Activated T-cell treated with anti-CD3 and anti-CD28 coated beads for 48 hours (primary cell): ENCODE measurements at places on chromosomes 7 and 10.

DNA sequence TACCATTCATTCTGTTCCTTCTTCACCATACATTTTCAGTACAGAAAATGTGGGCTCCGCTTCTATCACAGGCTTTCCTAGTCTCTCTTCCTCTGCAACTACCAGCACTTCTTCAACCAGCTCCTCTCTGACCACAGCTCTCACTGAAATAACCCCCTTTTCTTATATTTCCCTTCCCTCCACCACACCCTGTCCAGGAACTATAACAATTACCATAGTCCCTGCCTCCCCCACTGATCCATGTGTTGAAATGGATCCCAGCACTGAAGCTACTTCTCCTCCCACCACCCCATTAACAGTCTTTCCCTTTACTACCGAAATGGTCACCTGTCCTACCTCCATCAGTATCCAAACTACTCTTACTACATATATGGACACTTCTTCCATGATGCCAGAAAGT lies 9.5 kb upstream of the MUC12 start:
- DNase-seq: no peak

DNA sequence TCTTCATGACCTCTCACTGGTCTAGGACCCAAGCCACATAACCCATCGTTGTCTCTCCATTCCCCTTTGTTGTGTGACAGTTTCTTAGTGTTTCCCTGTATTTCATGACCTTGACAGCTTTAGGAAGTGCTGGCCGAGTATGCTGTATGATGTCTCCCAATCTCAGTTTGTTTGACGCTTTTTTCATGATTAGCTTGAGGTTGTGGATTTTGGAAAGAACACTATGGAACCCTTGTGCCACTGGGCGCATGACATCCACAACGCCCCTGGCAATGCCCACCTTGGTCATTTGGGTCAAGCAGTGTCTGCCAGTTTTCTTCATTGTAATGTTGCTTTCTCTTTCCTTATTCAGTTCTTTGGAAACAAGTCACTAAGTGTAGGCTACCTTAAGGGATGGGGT lies 52.3 kb downstream of the RBM33 start:
- no peak for DNase-seq

- DNase-seq: no peak
These were observed 4.9 kb downstream of the ZDHHC16 start for GRCh38 chr10:97450828-97451227.

- DNase-seq: no peak
These were observed 53.2 kb downstream of the PANK1 start for GRCh38 chr10:89591796-89592271.

- DNase-seq: no peak
These were observed 422.3 kb downstream of the DGKB start for GRCh38 chr7:14480281-14480680.

- DNase-seq: no peak
These were observed 11.5 kb upstream of the GRIFIN start for GRCh38 chr7:2487586-2488271.

GRCh38 chr7:134931487-134931886 lies 54.8 kb upstream of the AGBL3 start:
- DNase-seq: no peak

- DNase-seq: no peak
These were observed 63.6 kb downstream of the ANKRD7 start for GRCh38 chr7:118288098-118288497.

DNA sequence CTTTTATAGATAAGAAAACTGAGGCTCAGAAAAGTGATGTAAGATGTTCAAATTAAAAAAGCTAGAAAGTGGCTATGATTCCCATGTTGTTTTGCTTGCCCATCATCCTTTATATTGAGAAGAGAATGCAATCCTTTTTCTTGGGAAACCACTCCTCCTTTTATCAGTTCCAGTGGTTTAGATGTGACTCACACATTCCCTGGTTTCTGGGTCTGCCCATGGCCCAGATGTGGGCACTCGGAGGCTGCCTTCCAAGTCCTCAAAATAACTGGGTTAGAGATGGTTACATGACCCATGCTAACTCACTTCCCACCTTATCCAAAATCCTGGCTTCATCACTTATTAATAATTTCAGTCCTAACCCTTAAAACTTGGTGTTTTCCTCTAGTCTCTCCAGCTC lies 550.0 kb downstream of the MDFIC start:
- DNase-seq: no peak

DNA sequence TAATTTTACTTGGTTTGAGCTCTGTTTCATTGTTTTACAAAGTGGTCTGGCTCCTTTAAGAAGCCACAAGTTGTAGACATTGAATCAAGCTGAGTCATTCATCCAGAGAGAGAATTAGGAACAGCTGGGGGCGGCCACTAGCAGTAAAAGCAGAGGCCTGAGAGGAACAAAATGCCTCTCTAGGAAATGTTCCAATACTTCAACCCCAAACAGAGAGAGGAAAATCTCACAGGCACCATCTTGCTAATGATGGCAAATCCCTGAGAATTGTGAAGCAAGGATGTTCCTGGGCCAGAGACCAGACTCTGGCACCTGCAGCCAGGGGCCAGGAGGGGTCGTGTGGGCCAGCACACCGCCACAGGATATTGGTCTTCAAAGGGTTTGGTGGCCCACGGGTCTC lies 26.5 kb upstream of the TRIL start:
- no peak for DNase-seq

- no peak for DNase-seq
These were observed 32.6 kb upstream of the IL15RA start for GRCh38 chr10:6009961-6010360.

GRCh38 chr7:156764016-156764669 lies 123.6 kb downstream of the RNF32 start:
- DNase-seq: no peak

DNA sequence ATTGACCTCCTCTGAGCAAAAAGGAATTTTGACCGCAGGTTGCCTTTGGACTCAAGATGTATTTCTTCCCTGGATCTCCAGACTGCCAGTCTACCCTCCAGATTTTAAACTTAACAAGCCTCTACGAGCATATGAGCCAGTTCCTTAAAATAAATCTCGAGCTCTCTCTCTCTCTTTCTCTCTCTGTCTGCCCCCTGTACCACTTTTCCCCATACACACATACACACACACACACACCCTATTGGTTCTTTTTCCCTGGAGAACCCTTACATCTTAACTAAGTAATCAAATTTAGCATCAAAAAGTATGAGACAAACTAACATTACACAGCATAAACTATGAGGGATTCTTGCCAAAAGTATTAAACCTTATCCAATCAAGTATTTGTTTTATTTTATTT lies 11.4 kb downstream of the BCAP29 start:
- DNase-seq: no peak

GRCh38 chr10:3801558-3802192 lies 16.7 kb upstream of the KLF6 start:
- DNase-seq: no peak

DNA sequence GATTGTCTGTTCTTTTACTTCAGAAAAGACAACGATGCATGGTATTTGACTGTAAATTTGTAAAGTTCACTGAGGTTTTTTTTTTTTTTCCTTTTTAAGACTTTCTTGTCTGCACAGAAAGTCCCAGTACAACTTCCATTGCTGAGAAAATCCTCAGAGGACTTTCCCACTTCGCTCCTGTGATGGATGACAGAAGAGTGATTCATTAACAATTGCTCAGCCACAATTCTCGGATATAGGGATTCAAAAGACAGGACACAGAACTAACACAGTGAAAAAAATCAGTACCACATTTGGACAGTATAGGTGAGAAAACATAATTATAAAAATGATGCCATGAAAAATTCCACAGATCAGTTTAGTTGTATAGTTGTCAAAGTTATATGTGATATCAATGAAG lies 48.0 kb downstream of the SEC23IP start:
- no peak for DNase-seq

DNA sequence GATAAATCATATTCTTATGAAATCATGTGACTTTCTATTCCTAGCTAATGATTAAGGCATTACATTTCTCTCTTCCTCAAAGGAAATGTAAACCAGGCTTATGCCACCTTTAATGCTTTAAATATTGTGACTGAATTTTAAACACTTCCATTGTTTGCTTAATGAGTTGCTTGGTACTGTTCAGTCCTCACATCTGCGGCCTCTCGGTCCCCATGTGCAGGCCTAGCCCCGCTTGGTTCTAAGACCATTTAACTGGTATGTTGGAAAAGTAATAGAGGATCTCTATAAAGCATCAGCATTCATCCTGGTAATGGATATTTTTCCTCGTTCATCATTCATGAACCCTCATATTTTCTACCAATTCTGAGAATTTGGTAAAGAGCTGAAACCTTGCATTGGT lies 27.4 kb downstream of the THSD7A start:
- no peak for DNase-seq

- DNase-seq: no peak
These were observed 49.4 kb downstream of the HTRA1 start for GRCh38 chr10:122510736-122511135.

GRCh38 chr7:155115288-155115687 lies 45.2 kb downstream of the HTR5A start:
- DNase-seq: no peak

GRCh38 chr10:21518641-21519396 lies 6.7 kb downstream of the SKIDA1 start:
- no peak for DNase-seq

GRCh38 chr7:128116740-128117139 lies 85.5 kb upstream of the LRRC4 start:
- no peak for DNase-seq

DNA sequence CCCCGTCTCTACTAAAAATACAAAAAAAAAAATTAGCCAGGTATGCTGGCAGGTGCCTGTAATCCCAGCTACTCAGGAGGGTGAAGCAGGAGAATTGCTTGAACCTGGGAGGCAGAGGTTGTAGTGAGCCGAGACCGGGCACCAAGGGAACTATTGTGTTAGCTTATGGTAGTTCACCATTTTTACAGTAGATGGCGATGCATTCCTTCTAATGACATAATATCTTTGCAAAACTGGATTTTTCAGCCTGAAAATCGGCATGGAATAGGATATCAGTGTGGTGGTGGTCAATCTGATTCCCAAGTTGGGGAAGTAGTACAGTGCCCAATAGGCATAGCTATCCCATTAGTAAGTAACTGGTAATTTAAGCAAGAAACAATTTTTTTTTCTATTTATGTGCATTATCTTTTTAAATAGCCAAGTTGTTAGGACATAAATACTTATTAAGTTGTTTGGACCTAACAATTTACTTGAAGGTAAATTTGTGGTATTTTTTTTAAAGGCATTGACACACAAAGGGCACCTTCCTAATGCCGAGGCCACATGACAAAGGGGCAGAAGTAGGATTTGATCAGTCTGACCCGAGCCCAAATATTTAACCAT lies 17.6 kb upstream of the IMPDH1 start:
- no peak for DNase-seq

DNA sequence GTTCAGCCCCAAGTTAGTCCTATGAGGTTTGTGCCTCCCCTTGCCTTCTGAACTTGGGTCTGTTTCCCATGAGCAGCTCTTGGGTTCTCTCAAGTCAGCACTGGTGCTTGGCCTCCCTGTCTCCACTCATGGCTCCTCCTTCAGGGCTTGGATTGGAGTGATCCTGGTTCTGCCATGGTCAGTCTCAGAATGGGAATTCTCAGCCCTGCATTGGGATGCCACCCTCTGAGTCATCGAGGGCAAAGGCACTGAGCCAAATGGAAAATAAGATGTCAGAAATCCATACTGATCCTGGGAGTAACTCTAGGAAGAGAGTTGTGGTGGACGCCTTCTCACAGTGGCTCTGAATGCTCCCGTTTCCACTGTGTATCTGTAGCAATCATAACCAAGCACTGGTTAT lies 233.4 kb upstream of the HABP2 start:
- no peak for DNase-seq

- no peak for DNase-seq
These were observed 70.1 kb downstream of the RELN start for GRCh38 chr7:103919272-103919868.

DNA sequence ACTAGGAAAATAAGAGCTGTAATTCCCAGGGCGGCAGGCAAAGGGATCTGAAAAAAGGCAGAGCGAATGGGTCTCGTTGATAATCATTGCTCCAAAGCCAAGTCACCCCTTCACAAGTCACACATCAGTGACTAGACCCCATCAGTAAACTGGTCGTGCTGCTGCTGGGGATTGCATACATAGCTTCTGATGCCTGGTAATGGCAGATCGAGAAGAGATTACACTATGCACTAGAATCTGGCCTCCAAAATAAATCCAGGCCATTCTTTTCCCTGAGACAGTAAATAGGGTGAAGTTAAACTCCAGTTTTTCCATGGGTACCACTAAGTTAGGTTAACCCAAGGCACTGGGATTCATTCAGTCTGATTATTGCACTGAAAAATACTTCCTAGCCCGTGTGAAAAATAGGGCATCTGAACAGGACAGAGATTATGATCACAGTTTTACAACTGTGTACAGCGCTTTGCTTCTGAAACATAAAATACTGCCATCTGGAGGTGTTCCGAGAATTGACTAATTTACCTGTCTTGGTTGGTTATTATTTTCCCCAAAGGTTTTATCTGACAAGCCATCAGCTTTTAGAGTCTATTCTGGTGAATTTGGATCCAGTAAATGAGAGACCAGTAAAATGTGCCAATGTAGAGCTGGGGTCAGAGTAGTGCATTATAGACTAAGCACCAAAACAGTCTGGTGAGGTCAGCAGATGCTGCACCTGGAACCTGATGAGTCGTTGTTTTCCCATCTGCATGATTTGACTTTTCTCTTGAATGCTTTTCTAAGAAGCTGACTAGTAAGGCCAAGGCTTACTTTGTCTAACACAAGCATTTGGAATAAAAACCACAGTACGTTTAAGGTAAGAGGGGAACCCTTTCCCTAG lies 82.9 kb upstream of the AFAP1L2 start:
- DNase-seq: no peak

GRCh38 chr10:99976886-99977665 lies 32.7 kb downstream of the DNMBP start:
- DNase-seq: no peak
